Fibroblast of lung (primary cell): ENCODE measurements at places on chromosomes 6 and 20. TPM values are rescaled to one million over a fixed set of nuclear protein-coding genes. Genes with fewer than 3 reads are reported as not detected.

The DACT2 gene
- total RNA-seq = not detected in 2 replicates

The WFDC2 gene
- not detected in 2 replicates for total RNA-seq

The B3GALT4 gene
- total RNA-seq = 5.1 and 11.1 TPM in 2 replicates

DNA sequence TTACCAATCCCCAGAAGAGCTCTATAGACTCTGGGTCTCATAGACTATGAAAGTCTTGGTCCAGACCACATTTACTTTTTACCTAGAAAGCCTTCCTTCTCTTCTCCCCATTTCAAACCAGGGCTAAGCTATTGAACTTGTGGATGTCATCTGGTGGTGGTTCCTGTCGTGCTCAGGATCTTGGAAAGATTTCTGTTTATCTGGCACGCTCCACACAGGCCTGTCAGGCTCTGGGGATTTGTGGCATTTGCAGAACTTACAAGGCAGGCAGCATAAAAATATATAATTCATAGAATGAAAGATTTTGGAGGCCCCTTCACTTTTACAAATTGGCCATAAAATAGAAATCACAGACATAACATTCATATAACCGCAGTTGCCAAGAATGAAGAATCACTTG lies 188.1 kb downstream of the UST start:
- no peaks in the 10 kb centered on the region for H3K36me3 ChIP-seq
- H3K27me3 ChIP-seq = no peaks in the 10 kb centered on the region

- H3K36me3 ChIP-seq = no peaks in the 10 kb centered on the region
- H3K27me3 ChIP-seq = no peaks in the 10 kb centered on the region
- DNase-seq = no peak
- no peak overlapping the region for H3K27ac ChIP-seq
These were observed 6.8 kb upstream of the ARMC2 start for GRCh38 chr6:108841377-108841855.

DNA sequence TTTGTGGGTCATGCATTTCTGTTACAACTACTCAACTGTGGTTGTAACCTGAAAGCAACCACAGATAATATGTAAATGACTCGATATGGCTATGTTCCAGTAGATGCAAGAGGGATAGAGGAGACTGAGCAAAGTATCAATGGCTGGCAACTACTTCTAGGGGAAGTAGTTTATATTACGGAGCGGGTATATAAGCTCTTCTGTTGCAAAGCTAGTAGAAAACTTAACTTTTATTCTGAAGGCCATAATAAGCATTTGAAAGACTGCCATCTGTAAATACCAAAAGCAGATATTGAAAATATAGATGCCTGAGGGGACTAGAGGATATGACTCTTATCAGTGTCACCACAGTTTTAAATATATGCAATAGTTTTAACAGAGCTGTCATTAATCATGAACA lies 655.3 kb downstream of the PHF3 start:
- H3K27ac ChIP-seq = no peak overlapping the region
- no peaks in the 10 kb centered on the region for H3K27me3 ChIP-seq
- no peak for DNase-seq

DNA sequence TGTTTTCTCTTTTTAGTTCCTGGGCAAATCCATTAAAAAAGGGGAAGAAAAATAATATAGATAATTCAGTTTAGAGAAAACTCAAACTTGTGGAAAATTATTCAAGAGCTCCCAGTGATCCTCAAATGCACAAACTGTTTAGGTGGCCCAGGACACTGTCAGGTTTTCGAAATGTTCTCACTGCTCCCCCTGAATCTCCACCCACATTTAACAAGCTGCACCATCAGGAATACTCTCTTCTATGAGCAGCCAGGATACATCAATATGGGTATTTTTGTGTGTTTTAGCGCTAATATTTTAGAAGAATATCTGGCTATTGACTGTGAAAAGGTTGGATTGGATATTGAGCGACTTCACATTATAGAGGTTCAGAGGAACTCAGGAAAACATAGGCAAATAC lies 43.9 kb downstream of the OR2B2 start:
- peak overlapping the region; percentile 94 for H3K27ac ChIP-seq
- no peaks in the 10 kb centered on the region for H3K36me3 ChIP-seq
- no peak for DNase-seq
- H3K27me3 ChIP-seq = no peaks in the 10 kb centered on the region
- H3K4me1 ChIP-seq = no peaks in the 10 kb centered on the region
- H3K4me3 ChIP-seq = no peak overlapping the region

DNA sequence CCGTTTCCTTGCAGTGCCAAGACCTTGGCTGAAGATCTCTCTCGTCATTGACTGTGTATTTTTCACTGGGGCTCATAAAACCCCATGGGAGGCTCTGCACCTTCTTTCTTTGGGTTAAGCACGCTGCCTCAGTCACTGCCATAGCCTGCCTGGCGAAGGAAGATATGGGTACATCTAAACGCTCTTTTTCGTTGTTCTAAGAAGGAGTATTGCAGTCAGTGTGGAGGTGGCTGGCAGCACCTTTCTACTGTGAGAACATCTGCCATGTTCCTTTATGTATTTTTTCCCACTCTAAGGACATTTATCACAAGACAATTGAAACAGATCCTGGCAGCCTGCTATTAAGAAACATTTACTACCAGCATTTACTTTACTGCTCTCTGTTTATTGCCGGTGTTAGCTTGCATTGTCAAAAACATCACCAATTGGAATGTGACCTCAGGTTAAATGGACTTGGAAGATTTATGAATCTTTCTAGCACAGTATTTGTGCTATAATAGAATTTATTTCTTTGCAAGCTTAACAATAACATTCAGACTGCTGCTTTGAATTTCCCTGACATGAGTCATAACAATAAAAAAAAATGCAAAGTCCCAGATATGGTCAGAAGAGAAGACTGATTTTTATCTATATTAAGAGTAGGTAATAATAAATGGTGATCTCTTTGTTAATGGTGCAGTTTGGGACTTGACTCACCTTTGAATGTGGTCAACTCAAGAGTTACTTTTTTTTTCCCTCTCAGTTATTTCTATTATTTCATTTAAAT lies 62.2 kb upstream of the CLDN20 start:
- H3K4me3 ChIP-seq = no peak overlapping the region
- peaks cover 5% of the 10 kb centered on the region for H3K4me1 ChIP-seq

- H3K4me3 ChIP-seq = no peak overlapping the region
- H3K4me1 ChIP-seq = no peaks in the 10 kb centered on the region
- no peaks in the 10 kb centered on the region for H3K36me3 ChIP-seq
- DNase-seq = no peak
- H3K27me3 ChIP-seq = no peaks in the 10 kb centered on the region
These were observed 39.7 kb upstream of the TMEM170B start for GRCh38 chr6:11497881-11498280.

- H3K36me3 ChIP-seq = peaks cover 2% of the 10 kb centered on the region
- no peak for DNase-seq
- no peak overlapping the region for H3K4me3 ChIP-seq
- H3K27ac ChIP-seq = no peak overlapping the region
- H3K27me3 ChIP-seq = no peaks in the 10 kb centered on the region
- no peaks in the 10 kb centered on the region for H3K4me1 ChIP-seq
These were observed 18.7 kb downstream of the GLO1 start for GRCh38 chr6:38684237-38684636.

GRCh38 chr6:159084493-159085091 lies 39.8 kb upstream of the TAGAP start:
- peak; percentile 93 for DNase-seq
- no peak overlapping the region for H3K4me3 ChIP-seq
- no peaks in the 10 kb centered on the region for H3K36me3 ChIP-seq
- H3K27me3 ChIP-seq = no peaks in the 10 kb centered on the region
